ENCODE measurements at places on chromosomes 16 and 17.
A peak's percentile ranks its signal among the peaks of the same experiment; 100 is the strongest.

GRCh38 chr17:12256380-12256995 lies 235.8 kb downstream of the MAP2K4 start:
- DNase-seq, result peak; percentile 76

- DNase-seq, result no peak
These were observed 29.0 kb downstream of the RTN4RL1 start for GRCh38 chr17:1995907-1996799.

- DNase-seq, result no peak
These were observed 863.7 kb upstream of the SOX9 start for GRCh38 chr17:71257096-71257495.

GRCh38 chr17:69578385-69578936 lies 164.0 kb downstream of the MAP2K6 start:
- no peak for DNase-seq

- no peak for DNase-seq
These were observed 4.1 kb downstream of the CORO1A start for GRCh38 chr16:30187556-30187865.

- DNase-seq, result no peak
These were observed 34.0 kb downstream of the RAB11FIP4 start for GRCh38 chr17:31425282-31426040.

- peak; percentile 43 for DNase-seq
These were observed 75.9 kb upstream of the PMFBP1 start for GRCh38 chr16:72247821-72248253.

- DNase-seq, result no peak
These were observed 163.6 kb downstream of the HS3ST3A1 start for GRCh38 chr17:13437966-13438779.

DNA sequence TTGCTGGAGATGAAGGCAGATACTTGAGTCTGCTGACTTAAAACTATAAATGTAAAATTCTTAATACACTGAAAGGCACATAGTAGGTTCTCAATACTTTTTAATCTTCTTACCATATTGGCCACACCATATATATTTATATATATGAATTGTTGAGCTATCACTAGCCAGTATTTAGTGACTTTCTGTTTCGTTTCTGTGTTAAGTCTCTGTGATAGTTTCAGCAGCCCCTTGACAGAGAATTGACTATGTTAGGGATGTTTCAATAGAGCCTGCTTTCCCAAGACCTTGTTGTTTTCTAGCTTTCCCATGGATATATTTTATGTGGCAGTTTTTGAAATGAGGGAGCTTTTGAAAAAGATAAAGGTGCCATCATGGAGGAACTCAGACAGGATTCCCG lies 206.5 kb upstream of the GOT2 start:
- DNase-seq, result no peak

GRCh38 chr16:64417711-64418227 lies 704.1 kb downstream of the CDH11 start:
- peak; percentile 41 for DNase-seq

DNA sequence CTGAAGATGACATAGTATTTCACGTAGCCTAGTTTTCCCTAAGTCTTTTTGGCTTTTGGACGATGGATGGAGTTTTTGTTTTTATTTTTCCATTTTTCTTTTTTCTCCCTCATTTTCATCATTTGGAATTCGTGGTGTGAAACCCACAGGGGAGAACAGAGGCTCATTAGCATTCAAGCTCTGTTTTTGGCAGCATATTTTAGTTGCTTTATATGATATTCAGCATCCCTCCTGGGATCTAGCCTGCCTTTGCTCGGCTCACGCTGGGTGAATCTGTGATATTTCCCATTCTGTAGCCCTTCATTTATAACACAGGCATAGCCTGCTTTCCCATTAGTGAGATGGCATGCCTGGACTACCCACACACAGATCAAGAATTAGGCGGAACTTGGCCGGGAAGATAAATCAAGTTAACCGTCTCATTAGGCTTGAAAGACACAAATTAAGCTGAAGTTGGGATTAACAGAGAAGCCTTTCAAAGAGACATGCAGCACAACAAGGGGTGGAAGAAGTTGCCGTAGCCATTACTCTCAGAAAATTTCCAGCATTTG lies 20.1 kb upstream of the CLEC19A start:
- no peak for DNase-seq

DNA sequence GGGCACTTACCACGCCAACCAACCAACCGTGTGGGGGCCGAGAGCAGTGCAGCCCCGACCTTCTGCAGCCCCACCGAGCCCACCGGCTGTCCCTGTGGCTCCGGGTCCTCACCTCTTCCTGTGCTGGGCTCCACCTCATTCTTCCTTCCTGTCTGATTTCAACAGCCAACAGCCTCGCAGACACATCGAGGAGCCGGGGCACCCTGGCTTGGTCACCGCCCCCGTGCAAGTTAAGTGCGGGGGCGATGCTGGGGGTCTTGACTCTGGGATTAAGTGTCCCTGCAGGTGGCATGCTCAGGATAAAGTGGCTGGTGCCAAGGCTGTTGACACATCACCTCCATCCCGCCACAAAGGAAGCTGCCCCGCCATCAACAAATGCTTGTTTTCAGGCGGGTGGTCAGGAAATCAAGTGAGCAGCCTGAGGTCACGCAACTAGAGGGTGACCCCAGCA lies at the start of gene NLRC3:
Gene NLRC3, minus strand, starts transcription at position 102 of the 451 bp plus-strand sequence. CDS start 12,367 bp downstream, outside the sequence.
- DNase-seq, result no peak

GRCh38 chr17:39702901-39703893 lies 3.3 kb downstream of the ERBB2 start:
- no peak for DNase-seq

- DNase-seq, result peak; percentile 1
These were observed 12.8 kb downstream of the FLYWCH2 start for GRCh38 chr16:2895813-2896212.

- DNase-seq, result peak; percentile 55
These were observed 90.9 kb upstream of the BCAR1 start for GRCh38 chr16:75342308-75342811.

DNA sequence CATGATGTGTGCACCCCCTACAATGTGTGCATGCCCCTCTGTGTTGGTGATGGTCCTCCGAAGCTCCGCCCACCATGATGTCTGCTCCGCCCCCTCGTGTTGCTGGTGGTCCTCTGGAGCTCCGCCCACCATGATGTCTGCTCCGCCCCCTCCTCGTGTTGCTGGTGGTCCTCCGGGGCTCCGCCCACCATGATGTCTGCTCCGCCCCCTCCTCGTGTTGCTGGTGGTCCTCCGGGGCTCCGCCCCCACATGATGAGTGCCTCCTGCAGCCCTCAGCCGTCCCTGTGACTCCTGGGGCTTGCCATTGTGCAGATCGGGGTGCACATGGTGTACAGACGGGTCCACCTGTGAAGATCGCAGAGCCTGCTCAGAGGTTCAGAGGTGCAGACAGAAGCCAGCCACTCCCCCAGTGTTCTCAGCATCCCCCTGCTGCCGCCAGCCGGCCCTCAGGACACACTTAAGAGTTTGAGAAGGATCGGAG lies 129.1 kb upstream of the CHMP6 start:
- DNase-seq, result no peak

GRCh38 chr16:58756650-58757332 lies 22.7 kb upstream of the GOT2 start:
- no peak for DNase-seq

- no peak for DNase-seq
These were observed 62.6 kb downstream of the PLCG2 start for GRCh38 chr16:81841722-81842121.

- DNase-seq, result no peak
These were observed 18.1 kb downstream of the C17orf100 start for GRCh38 chr17:6669479-6670212.

GRCh38 chr17:16314189-16314588 lies 39.1 kb downstream of the CENPV start:
- no peak for DNase-seq

Data from AG08395 (cell line).